Liver (tissue), 10 donors: ENCODE measurements at places on chromosomes 1 and 21.

DNA sequence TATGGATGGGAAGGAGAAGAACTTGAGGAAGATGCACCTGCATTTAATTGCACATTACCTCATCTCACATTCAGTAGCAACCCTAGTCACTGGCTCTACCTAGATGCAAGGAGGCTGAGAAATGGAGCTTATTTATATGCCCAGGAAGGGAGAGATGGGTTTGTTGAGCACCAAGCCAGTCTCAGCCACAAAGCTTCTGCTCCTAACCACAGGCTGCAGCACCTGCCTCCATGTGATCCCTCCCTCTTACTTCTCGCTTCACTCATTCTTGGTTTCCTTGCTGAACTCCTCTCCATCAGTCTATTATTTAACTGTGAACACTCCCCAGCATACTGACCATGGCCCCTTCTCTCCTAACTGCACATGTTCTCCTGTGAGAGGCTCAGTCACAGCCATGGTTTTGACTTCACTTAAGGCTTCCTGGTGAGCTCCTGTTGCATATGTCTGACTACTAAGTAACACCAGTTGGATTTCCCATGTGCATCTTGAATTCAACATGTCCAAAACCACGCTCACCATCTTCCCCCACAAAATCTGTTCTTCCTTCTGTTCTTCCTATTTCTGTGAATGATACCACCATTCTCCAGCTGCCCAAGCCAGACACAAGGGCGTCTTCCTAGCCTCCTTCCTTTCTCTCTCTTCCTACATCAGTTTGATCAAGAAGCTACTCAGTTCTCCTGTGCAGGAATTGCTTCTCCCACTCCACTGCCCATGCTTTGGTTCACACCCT lies 139.8 kb downstream of the AK5 start:
- no peak for DNase-seq

GRCh38 chr21:21247424-21247823 lies 249.2 kb downstream of the NCAM2 start:
- no peak for DNase-seq

- no peak for DNase-seq
Measured at GRCh38 chr1:161486806-161487741, 18.2 kb upstream of the FCGR2A start.

GRCh38 chr1:157142765-157143423 lies 4.7 kb upstream of the ETV3 start:
- no peak for DNase-seq

DNA sequence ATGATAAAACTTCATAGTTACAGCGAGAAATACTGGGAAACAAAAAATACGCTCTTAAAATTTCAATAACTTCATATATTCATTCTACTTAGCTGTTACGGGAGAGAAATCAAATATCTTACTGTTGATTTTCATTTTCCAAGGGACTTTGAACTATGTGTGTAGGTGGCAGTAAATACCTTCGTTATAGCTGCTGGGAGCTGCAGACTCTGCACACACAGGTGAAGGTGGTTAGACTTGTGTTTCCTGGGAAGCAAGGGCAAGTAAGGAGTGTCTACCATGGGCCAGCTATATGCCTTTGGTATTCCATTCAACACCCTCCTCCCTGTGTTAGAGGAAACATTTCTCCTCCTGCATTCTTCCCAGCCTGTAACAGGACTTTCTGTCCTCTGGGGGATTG lies 51.4 kb upstream of the DIRAS3 start:
- no peak for DNase-seq

GRCh38 chr1:81484284-81484683 lies 316.4 kb upstream of the ADGRL2 start:
- no peak for DNase-seq

DNA sequence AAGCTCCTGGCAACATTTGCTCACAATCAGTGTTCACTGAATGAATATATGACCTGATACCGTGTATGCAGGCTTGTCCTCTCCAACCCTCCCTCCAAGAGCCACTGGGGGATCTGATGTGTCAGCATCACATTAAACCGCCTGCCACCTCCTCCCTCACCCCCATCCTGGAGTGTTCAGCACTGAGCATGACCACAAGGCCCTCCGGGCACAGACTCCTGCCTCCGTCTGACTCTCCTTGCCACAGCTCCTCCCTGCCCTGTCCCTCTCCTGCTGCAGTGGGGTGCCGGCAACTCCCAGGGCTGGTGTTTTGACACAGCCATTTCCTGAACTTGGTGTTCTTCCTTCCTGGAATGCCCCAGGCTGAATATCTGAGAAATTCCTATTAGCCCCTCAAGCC lies 136.7 kb downstream of the FCRL5 start:
- no peak for DNase-seq

DNA sequence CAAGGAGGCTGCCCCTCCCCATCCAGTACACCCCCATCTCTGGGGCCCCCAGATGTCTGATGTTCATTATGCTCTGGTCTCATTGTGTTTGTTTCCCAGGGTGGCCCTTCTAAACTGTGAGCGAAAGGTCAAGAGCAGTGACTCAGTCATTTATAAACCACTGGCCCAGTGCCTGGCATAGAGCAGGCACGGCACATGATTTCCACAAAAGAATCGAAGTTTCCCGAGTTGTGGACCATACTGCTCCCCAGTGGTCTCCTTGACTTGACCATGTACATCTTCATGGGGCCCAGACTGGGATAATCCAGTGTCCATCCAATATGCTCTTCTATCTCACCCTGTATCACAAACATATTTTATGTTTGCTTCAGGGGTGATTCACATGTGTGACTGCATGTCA lies 153.3 kb downstream of the NR5A2 start:
- no peak for DNase-seq

DNA sequence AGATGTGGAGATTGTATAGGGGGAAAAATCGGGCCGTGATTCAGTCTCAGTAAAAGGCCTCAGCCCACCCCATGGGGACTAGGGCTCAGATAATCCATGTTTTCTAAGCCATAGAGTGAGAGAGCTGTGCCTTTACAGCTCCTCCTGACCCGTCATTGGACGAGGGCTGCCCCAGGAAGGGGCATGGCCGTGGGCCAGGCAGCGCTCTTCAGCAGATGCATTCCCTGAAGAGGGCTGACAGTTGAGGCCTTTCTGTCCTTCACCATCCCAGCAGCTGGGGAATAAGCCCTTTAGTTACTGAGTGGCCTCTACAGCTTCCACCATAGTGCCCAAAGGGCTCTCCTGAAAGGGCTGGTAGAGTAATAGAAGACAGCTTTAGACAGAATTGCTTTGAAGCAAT lies 57.2 kb downstream of the ST3GAL3 start:
- DNase-seq = no peak

DNA sequence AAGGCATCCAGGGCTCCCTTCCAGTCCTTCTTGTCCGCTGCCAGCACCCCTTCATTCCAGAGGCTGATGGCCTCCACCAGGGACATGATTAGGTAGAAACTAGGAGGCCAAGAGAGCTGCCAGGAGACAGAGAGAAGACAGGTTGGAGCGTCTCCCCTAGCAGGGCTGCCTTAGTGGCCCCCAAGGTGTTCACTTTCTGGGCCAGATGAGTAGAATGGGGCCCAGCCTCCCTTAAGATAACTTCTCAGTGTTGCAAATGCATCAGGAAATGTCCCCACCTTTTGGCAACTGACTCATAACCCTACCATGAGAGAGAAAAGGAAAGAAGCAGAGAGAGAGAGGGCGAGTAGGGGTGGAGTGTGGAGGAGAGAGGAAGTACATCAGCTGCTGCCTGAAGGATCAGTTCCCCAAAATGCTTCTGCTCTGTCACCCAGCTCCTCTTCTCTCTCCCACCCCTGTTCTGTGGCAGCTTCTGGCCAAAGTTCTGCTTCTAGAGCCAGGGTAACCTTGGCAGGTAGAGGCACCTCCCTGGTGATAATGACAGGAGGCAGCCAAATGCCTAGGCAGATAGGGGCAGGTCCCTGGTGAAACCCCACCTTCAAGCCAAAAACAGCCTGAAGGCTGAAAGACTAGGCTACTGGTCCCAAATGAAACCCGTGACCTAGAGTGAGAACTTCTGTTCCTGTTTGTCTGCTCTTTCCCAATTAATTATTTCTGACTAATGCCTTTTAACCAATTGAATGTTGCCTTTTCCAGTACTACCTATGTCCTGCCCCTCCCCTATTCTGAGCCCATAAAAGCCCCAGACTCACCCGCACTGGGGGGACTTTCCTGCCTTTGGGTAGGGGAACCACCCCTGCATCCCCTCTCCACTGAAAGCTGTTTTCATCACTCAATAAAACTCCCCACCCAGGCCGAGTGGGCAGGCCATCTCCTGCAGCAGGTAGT lies at the start of gene NCF2:
TSS of gene NCF2 (minus strand) at position 216 of the 948 bp plus-strand sequence. CDS start at position 86, 130 bp downstream.
- no peak for DNase-seq

- DNase-seq = no peak
Measured at GRCh38 chr1:53681977-53682685, 56.8 kb downstream of the GLIS1 start.

DNA sequence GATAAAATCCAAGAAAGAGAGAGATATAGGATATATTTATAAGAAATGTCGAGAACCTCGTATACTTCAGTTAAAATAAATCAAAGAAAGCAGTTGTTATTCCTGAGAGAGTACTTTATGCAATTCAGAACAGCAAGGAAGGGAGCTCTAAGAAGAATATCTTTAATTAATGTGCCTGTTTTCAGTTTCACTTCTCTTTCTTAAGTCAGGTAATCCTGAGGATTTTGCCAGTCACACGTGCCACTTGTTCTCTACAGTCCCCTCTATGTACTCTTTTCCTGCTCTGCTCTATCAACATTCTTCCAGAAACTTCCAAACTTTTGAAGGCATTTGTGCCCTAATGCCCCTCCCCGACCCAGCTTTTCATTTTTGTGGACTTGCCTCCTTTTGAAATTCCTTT lies 211.9 kb downstream of the AKT3 start:
- DNase-seq = no peak

DNA sequence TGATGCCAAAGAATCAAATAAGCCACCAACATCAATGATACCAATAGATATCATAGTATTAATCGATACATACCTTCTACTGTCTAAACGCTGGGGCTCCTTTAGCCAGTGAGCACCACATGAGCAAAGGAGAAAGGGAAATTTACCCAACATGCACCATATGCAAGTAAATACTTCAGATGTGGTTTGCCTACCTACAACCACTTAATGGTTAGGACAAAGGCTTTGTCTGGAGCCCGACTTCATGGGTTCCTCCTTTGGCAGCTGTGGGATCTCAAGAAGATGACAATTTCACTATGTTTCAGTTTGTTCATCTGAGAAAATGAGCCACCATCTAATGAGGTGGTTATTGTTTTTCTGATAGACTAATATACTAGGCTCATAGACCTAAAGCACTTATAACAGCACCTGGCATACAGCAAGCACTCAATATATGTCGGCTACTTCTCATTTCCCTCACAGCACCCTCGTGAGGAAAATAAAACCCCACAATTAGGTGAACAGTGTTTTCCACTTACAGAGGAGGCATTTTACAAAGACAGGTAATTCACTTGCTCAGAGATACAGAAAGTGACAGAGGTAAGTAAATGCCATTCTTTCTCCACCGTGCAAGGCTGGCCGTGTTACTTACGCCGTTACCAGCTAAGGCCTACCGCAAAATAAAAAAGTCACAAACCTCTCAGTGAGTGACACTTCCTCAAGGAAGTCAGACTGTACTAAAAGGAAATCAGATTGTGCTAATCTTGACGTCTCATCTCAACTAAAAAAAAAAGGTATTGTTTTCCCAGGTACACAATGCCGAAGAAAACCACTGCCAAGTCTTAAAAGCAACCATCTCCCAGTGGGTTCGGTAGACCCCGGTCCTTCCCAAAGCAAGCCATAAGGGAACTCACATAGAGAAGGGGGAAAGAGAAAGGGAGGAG lies 1.6 kb downstream of the TTC13 start:
- no peak for DNase-seq

- DNase-seq = no peak
Measured at GRCh38 chr1:114597949-114598348, 16.5 kb upstream of the BCAS2 start.

DNA sequence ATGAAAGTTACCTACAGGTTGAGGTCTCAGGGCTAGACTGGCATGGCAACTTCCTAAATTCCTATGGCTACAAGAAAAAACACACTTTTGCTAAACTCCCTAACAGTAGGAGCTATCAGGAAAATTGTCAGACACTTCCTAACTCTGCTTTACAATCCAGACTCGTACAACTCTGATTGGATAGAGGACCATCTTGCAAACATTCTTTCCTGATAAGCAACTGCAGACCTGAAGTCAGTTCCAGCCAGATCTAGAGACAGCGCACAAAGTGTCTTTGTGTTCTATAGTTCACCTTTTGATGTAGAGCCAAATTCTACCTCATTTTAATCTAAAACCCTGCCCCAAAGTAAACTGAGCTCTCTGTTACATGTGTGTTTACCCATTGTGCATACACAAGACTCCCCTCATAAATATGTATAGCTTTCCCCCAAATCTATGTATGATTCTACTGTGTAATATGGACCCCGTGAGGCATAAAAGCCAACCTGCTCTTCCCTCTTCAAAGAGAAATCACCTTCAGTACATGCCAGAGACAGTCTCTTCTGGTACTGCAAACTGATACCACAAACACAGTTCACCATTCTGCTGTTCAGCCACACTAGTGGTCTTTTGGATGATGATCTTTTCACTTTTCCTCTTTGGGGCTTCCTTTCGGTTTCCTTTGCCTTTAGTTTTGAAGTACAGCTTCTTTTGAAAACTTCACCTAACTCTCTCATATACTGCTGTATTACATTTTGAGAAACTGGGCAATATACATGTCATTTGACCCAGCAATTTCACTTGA lies 21.7 kb downstream of the ZP4 start:
- DNase-seq = no peak

- DNase-seq = no peak
Measured at GRCh38 chr1:4970532-4970931, 316.1 kb downstream of the AJAP1 start.

- no peak for DNase-seq
Measured at GRCh38 chr1:1246577-1247340, at the start of gene C1QTNF12. C1QTNF12 (minus strand) TSS chr1:1246722; CDS start chr1:1246690, 32 bp downstream.

- no peak for DNase-seq
Measured at GRCh38 chr1:47593013-47593568, 155.2 kb downstream of the FOXD2 start.

DNA sequence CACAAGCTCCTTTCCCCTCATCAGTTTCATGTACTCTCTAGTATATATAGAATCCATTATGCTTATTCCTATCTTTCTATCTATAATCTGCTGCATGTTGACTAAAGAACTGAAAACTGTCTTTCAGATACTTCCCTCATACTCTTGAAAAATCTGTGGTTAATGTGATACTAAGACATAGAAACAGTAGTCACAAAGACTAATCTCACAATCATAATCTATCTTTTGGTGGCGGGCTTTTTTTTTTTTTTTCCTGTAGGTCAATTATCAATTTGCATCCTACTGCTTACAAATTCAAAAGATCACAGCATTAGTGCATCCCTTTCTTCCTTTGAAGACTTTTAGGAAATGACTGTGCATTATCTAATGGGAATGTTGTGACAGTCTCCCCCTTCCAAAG lies 4.7 kb downstream of the UBR4 start:
- DNase-seq = no peak

DNA sequence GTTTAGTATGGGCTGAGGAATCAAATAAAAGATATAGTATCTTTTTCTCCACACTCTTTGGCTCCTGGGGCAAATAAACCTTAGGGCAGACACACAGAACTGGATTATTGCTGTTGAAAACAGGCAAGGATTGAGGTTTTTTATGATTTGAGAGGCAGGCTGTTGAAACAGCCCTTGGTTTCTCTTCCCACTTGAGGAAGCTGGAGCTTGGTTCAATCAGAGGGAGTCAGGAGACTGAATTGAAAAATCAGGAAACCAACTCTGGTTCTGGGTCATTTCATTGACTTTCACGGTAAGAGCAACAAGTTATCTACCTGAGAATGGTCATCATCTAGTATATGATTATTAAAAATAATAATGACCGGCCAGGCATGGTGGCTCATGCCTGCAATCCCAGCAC lies 108.4 kb downstream of the CNIH3 start:
- DNase-seq = no peak
